ENCODE measurements at places on chromosomes 3 and 15.

GRCh38 chr3:3627114-3627513, 172.1 kb upstream of the LRRN1 start:
- no peak for DNase-seq

DNA sequence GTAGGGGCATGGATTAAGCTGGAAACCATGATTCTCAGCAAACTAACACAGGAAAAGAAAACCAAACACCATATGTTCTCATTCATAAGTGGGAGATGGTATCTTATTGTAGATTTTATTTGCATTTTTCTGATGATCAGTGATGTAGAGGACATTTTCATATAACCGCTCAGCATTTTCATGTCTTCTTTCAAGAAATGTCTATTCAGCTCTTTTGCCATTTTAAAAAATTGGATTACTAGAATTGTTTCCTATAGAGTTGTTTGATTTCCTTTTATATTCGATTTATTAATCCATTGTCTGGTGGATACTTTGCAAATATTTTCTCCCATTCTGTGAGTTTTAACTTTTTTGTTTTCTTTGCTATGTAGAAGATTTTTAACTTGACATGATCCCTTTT, 682.2 kb upstream of the BCHE start:
- no peak for DNase-seq

- peak; percentile 36 for DNase-seq
Observed at GRCh38 chr3:24963762-24964625, 464.1 kb upstream of the RARB start.

- no peak for DNase-seq
Observed at GRCh38 chr15:74127954-74128784, 2.2 kb upstream of the ISLR2 start.
